GM20000 (cell line): ENCODE measurements at places on chromosomes 4 and X.

- DNase-seq, result no peak
These were observed 85.5 kb upstream of the HPGD start for GRCh38 chr4:174607792-174608191.

GRCh38 chrX:83504721-83505479, 3.2 kb upstream of the POU3F4 start:
- no peak for DNase-seq

- no peak for DNase-seq
These were observed 59.6 kb upstream of the DUSP21 start for GRCh38 chrX:44784241-44784640.

DNA sequence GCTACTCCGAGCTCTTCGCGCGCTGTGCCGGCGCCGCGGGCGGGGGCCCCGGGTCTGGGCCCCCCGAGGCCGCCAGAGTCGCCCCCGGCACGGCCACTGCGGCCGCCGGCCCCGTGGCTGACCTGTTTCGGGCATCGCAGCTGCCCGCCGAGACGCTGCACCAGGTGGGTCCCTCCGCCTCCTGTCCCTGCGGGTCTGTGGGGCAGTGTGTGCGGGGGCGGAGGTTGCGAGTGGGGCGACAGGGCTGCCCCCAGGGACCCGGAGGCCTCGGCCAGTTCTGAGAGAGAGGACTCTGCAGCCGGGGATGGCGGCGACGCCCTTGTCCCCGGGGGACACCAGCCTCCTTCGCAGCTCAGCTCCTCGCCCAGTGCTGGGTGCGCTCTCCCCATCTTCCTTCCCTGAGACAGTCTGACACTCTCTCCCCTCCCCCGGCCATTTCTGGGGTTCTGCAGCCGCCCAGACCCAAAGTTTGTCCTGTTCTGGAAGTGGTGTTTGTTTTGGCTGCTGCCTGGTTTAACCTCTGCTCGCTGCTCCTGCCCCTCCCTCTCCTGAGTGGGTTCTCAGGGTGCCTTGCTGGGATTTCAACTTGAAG, 609 bp downstream of the REPS2 start:
- peak; percentile 21 for DNase-seq
